Activated CD4-positive, CD25-positive, alpha-beta regulatory T cell treated with anti-CD3 and anti-CD28 coated beads, Interleukin-2, amount 50 U/mL, for 16 hours (primary cell): ENCODE measurements at places on chromosomes 4 and X.

GRCh38 chr4:7879127-7879526 lies 60.5 kb downstream of the AFAP1 start:
- DNase-seq, result no peak

GRCh38 chr4:139324620-139325019 lies 22.3 kb upstream of the NDUFC1 start:
- no peak for DNase-seq

DNA sequence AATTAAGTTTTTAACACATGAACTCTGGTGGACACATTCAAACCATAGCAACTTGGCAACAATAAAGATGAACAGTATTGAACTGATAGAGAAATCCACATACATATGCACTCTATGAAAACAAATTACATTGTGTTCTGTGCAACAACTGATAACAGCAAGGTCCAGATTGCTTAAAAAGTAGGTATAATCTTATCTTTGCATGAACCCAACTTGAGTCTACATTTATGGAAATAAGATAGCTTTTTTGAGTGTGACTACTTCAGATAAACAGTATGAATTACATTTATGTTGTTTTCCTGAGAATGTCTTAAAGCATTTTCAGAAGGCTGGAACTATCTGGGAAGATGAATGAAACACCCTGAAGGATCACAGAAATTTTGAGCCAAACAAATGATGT lies 212.6 kb upstream of the GK2 start:
- DNase-seq, result no peak

DNA sequence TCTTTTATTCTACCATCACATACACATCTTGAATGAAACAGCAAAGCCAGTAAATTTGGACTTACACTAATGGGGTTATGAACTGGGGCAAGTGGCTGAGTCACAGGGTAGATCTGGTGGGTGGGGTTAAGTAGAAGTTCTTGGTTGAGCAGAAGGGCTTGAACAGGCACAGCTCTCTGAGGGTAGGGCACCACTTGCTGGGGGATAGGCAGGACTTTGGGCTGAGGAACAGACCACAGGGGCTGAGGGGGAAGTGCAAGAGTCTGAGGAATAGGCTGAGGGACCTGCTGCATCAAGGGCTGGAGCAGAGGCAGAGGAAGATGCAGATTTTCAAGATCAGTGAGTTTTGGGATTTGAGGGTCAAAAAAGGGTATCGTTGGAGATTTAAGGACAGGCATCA lies 8.3 kb downstream of the CSN2 start:
- DNase-seq, result no peak

DNA sequence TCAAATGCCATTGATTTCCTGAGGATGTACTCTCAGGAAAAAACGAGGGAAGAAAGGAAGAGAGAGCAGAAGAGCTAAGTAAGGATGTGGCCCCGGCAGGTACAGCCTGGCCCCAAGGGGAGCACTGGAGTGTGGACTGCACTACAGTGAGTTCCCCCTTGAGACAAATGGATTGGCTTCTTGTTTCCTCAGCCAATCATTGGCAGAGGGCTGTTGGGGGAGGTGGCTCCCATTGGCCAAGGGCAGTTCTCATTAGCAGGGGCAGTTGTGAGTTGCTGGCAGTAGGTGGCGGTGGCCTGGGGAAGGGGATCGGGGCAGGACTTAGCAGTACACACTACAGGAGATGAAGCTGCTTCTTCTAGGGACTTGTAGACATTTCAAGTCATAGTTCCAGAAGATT lies 24.1 kb upstream of the OCIAD2 start:
- DNase-seq, result no peak

DNA sequence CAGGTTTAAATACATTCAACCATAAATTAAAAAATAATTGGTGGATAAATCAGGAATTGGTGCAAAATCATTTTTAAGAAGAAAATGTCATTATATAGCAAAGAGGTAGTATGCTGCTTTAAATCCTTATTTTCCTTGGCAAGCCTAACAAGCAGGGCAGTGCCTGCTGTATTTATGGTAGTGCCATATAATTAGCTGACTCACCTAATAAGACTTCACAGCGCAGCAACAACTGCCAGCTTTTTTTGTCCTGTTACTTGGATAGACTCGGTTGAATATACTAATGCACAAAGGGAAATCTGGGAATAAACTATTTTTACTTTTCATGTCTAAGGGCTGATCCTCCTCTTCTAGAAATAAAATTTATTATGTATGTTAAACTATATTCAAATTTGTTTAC lies 99.1 kb downstream of the SNCA start:
- no peak for DNase-seq

DNA sequence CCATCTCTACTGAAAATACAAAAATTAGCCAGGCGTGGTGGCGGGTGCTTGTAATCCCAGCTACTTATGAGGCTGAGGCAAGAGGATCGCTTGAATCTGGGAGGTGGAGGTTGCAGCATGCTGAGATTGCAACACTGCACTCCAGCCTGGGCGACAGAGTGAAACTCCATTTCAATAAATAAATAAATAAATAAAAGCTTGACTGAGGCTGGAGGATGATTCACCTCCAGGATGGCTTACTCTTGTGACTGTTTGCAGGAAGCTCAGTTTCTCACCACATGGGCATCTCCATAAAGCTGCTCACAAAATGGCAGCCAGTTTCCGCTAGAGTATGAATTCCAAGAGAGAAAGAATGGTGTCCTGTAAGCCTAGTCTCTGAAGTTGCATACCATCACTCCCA lies 191.7 kb upstream of the EDNRA start:
- DNase-seq, result no peak

GRCh38 chrX:153766098-153766817 lies 2.2 kb downstream of the PLXNB3 start:
- DNase-seq, result no peak

DNA sequence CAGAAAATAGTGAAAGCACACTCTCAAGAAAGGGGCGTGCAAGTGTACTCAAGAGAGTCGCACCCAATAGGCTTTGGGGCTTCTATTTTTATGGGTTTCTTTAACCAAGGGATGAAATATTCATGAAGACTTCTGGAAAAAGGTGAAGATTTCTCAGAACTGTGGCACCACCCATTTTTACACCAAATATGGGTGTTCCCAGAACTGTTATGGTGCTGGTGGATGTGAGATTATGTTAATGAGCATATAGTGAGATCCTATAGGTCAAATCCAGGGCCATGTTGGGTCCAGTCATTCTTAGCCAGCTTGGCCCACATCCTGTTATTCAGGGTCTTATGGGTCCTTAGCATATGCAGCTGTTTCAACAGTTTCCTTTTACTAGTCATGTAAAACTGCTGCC lies 61.0 kb upstream of the SMIM10 start:
- DNase-seq, result no peak

DNA sequence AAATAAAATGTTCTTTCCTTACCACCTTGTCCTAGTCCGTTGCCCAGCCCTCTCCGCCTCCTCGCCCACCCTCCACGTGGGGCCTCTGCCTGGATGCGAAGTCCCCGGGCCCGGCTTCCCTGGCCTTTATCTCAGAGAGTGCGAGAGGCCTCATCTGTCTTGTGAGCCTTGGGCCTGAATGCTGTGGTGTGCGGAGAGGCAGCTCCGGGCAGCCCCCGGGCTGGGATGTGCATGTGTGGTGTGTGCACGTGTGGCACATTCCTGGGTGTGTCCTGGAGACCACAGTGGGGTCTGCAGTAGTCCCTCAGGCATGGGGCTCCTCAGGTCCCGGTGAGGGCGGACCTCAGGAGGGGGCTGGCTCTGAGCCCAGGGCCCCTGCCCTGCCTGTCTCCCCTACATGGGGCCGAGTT lies 31.4 kb downstream of the DOK7 start:
- DNase-seq, result no peak

DNA sequence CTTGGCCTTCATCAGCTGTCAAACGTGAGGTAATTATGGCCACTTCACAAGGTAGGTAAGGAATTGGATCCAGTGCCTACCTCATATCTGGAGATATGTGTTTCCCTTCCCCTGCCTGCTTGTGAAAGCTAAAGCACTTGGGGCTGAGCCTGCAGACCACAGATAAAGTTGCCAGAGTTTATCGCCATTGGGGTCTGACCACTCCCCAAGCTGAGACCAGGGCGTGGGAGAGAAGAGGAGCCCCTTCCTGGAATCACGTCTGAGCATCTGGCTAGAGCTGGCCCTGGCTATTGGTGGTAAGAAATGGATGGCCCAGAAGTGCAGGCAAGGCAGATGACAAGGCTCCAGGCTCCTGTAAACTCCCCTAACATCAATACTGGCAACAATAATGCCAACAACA lies 2.7 kb downstream of the ALAS2 start:
- DNase-seq, result no peak

DNA sequence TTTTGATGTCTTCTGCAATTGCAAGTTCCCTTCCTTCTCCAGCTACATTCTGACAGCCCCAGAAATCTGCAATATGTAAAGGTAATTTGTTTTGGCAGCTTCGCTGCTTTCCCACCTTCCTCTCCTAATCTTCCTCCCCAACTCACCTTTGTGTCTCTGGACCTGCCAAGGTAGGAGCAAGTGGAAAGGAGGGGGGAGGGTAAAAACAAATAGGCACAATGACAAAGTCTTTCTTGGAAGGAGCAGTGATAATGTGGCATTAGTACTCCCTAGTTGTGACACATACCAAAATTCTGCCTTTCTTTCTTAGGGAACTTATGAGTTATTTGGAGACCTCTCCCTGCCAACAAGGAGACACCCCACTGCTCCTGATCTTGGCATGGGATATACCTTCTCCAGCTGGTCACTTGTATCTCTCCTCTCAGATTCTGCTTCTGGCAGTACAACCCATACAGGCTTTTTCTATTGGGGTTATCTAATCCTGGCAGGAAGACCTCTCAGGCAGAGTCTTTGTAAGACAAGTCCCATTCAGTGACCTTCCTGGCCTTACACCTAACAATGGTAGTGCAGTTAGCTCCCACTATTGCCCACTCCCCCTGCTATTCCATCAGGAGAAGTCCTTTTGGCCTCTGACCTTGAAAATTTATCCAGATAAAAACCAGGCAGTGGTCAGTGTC lies 24.2 kb downstream of the F8 start:
- DNase-seq, result no peak

GRCh38 chrX:151488677-151489076 lies 74.8 kb upstream of the PASD1 start:
- DNase-seq, result no peak

DNA sequence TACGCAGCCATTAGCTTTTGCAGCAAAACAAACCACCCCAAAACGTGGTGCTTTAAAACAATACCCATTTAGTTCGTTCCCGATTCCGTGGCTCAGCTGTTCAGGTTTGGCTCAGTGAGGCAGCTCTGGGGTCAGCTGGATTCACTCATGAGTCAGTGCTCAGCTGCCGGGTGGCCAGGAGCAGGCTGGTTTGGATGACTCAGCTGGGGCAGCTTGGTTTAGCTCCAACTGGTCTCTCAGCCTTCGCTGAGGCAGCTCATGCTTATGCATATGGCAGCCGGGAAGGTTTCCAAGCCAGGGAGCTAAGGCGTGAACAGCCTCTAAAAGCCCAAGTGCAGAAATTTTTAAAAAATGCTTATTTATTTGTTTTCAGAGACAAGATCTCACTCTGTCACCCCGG lies 13.3 kb upstream of the CD99 start:
- DNase-seq, result no peak

DNA sequence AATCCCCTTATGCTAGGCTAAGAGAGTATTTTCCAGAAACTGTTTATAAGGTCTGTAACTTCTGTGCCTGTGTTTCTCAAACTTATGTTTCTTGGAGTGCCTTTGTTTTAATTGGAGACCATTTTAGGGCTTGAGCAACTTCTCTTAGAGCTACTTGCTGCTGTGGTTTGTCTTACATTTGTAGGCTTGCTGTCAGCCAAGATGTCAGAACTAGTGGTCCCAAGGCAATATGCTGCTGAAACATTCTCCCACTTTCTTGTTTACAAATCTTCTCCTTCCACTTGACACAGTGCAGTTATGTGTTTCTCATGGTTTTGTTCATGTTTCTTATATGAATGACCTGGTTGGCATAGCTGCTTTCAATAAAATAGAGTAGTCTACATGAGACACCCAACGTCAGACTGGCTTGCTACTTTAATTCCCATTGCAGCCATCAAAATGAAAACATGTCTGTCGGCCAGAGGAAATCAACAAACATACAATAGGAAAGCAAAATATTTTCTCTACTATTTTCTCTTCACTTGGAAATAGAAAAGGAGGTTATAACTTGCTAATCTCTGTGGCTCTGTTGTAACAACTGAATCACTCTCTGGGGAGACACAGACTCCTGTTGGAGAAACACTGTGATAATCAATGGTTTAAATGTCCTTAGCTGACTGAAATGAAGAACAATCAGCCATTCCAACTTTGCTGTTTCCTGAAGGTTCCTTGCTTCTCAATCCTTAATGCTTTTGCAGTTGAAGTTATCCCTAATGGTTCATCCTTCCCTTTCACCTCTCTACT lies 426.4 kb downstream of the PDGFC start:
- no peak for DNase-seq

- DNase-seq, result no peak
Measured at GRCh38 chr4:52880994-52881393, 18.9 kb downstream of the RASL11B start.

DNA sequence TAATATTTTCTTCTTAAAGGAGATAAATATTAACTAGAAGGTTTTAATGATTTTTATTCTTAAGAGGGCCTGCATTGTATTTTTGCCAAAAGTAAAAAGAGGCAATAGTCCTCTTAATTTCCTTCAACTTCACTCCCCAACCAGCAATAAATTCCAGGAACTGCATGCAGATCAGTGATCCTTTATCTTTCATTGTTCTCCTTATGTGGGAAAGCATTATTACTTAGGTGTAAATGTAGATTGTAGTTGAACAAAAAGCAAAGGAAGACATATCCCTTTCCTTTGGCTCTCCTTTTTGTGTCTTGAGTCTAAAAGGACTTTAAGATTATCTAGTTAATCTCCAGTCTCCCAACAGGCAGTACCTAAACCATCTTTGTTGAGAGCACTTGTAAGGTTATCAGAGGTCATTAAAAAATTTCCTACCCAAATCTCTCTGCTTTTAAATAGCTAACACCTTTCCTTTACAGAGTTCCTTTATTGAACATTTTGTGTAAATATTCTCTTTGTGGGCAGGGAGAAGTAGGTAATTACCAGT lies 55.3 kb downstream of the RAPGEF2 start:
- no peak for DNase-seq

DNA sequence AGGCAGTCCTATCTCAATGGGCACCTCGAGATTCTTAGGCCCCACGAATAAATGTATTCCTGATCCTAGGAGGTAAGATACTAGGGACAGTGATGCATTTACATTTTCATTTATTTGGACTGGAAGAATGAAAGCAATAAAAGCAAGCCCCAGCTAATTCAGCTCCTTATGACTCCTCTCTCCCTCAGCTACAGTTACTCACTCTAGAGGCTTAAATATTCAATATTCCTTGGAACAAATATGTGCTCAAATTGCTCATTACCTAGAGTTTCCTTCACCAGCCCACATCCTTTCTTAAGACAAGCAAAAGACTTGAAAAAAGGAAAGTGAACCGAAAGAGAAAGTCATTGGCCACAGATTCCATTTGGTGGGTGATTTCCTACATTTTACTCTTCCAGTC lies 13.9 kb downstream of the PAGE2 start:
- DNase-seq, result no peak
